ENCODE measurements at places on chromosomes 7 and 10. TPM values are rescaled to one million over a fixed set of nuclear protein-coding genes. Genes with fewer than 3 reads are reported as not detected.

GRCh38 chr10:22148961-22149360, 68.9 kb downstream of the EBLN1 start:
- no peak overlapping the region for H3K27ac ChIP-seq
- no peaks in the 10 kb centered on the region for H3K27me3 ChIP-seq
- no peaks in the 10 kb centered on the region for H3K36me3 ChIP-seq

- no peak for DNase-seq
- H3K36me3 ChIP-seq, result no peaks in the 10 kb centered on the region
- H3K4me1 ChIP-seq, result no peaks in the 10 kb centered on the region
- no peak overlapping the region for H3K27ac ChIP-seq
Measured at GRCh38 chr7:134153493-134154136, 26.5 kb downstream of the LRGUK start.

The INMT gene
- 0.84 TPM for total RNA-seq

GRCh38 chr10:132193907-132194552, 7.3 kb downstream of the DPYSL4 start:
- H3K4me3 ChIP-seq, result no peak overlapping the region
- no peaks in the 10 kb centered on the region for H3K36me3 ChIP-seq
- no peaks in the 10 kb centered on the region for H3K4me1 ChIP-seq

DNA sequence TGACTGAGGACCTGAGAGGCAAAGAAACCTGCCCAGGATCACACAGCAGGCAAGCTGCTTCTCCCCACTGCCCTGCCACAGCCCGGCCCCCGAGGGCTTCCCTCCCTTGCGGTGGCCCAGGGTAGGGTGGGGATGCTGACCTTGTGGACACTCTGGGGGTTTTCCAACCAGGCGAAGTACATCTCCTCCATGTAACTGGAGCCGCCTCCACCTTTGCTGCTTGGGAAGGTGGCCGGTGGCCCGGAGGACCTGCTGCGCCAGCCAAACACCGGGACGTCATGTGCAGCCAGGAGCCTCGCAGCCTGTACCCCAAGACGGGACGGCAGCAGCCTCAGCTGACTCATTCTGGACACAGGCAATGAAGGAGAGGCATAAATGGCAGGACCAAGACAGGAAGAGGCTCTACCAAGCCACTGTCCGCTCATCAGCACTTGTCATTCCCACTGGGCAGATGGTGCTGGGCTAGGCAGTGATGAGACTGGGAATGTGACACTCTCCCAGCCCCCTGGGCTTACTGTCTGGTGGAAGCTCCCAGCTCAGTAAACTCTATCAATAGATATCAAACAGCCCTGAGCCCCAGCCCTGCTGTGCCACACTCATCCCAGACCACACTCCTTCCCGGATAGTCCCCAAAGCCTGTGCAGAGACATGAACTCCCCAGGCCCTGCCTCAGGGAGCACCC, 3.7 kb downstream of the OGDHL start:
- no peak overlapping the region for H3K27ac ChIP-seq
- H3K4me1 ChIP-seq, result no peaks in the 10 kb centered on the region
- H3K27me3 ChIP-seq, result no peaks in the 10 kb centered on the region
- H3K36me3 ChIP-seq, result no peaks in the 10 kb centered on the region
- H3K4me3 ChIP-seq, result no peak overlapping the region
- no peak for DNase-seq

DNA sequence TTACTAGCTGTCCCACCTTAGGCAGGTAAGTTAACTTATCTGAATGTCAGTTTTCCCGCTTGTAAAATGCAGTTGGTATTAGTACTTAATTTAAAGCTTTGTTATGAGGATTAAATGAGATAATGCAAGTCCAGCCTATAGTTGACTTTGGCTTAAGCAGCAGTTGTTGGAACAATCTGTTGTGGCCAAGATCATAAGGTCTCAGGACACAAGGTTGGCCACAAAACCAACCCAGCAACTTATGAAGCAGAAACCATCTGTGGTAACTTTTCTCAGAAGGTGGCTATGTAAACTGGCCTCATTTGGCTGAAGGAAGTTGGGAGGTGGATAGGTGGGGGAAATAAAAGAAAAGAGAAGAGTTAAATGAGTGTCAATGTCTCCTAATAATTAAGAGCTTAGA, 29.4 kb downstream of the ENTPD1 start:
- no peaks in the 10 kb centered on the region for H3K4me1 ChIP-seq
- H3K36me3 ChIP-seq, result no peaks in the 10 kb centered on the region
- no peak for DNase-seq
- H3K27me3 ChIP-seq, result no peaks in the 10 kb centered on the region
- no peak overlapping the region for H3K4me3 ChIP-seq

DNA sequence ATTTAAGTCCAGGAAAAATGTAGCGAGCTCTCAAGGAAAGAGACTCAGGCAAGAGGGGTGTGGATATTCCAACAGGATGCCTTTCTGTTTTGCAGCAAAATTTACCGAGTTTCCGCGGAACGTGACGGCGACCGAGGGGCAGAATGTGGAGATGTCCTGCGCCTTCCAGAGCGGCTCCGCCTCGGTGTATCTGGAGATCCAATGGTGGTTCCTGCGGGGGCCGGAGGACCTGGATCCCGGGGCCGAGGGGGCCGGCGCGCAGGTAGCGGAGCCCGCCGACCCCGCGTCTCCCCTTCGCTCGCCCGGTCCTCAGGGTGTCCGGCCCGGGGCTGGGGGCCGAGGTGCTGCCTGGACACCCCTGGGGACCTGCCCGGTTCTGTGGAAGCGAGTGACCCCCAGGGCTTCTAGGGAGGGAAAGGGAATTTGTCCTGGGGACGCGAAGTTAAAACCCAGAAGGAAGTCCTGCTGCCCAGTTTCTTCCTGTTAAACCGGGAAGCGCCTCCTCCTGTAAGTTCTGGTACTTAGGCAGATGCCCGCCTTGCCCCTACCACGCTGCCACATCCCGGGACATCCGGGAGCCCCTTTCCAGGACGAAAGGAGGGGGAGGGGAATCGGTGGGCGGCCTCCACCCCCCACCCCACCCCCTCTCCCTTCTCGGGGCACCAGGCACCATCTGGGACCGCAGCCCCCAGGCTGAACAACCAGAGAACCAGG, 2.5 kb downstream of the VSTM2A start:
- DNase-seq, result no peak
- H3K4me1 ChIP-seq, result peaks cover 6% of the 10 kb centered on the region
- H3K27ac ChIP-seq, result no peak overlapping the region

The OR2A7 gene
- total RNA-seq, result 1.9 TPM

DNA sequence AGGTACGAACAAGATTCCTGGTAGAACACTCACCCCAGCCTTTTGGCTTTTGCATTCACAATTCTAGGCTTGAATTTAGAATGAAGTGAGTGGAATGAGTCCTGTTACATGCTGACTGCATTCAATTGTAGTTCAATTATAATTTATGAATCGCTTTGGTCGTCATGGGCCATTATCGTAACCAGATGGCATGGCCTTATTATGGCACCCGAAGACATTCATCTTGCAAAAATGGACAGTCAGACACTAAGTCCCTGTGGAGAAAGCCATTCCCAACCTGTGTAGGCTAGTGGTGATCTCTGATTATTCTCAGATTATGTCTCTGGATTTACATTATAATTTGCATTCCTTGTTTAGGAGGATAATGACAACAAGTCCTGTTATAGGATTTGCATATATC, 292.4 kb upstream of the NPSR1 start:
- H3K36me3 ChIP-seq, result no peaks in the 10 kb centered on the region
- H3K27ac ChIP-seq, result no peak overlapping the region
- H3K27me3 ChIP-seq, result no peaks in the 10 kb centered on the region
- H3K4me1 ChIP-seq, result no peaks in the 10 kb centered on the region

- H3K4me3 ChIP-seq, result no peak overlapping the region
- H3K27ac ChIP-seq, result no peak overlapping the region
- peaks cover 3% of the 10 kb centered on the region for H3K27me3 ChIP-seq
- H3K36me3 ChIP-seq, result no peaks in the 10 kb centered on the region
Measured at GRCh38 chr7:74059681-74060588, 23.7 kb upstream of the LIMK1 start.

GRCh38 chr10:7467031-7467667, 56.3 kb upstream of the SFMBT2 start:
- H3K27me3 ChIP-seq, result no peaks in the 10 kb centered on the region
- H3K36me3 ChIP-seq, result no peaks in the 10 kb centered on the region

DNA sequence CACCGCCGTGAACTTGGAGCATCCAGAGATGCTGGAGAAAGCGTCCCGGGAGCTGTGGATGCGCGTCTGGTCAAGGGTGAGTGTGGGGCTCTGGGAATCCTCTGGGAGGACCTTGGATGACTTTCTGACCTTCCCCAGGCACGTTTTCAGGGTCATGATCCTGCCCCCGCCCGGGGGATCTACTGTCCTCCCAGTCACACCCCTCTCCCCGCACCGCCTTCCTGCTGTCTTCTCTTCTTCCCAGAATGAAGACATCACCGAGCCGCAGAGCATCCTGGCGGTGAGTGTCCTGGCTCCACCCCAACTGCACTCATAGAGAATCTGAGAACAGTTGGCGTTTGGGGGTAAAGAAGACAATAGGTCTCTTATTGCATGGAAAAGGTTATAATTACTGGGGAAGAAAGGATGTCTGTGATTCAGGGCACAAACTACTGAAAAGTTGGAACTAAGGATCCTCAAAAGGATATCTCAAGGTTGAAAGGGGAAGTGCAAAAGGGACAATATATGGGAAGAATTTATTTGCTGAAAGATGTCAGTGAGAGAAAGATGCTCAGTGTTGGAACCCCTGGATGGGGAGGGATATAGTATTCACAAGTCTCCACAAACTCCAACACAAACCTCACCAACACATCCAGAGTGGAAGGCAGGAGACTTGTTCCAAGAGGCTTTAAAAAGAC, 1.9 kb downstream of the GSTK1 start:
- no peaks in the 10 kb centered on the region for H3K36me3 ChIP-seq
- no peaks in the 10 kb centered on the region for H3K27me3 ChIP-seq
- H3K4me3 ChIP-seq, result no peak overlapping the region
- no peak for DNase-seq

GRCh38 chr7:64876792-64877713, 26.0 kb upstream of the ZNF273 start:
- H3K27me3 ChIP-seq, result peaks cover 7% of the 10 kb centered on the region
- no peak overlapping the region for H3K27ac ChIP-seq
- DNase-seq, result peak; percentile 4
- peak overlapping the region; percentile 25 for H3K4me3 ChIP-seq

GRCh38 chr10:72340510-72341261, 14.0 kb downstream of the DNAJB12 start:
- H3K27ac ChIP-seq, result no peak overlapping the region
- no peak overlapping the region for H3K4me3 ChIP-seq
- peaks cover 11% of the 10 kb centered on the region for H3K36me3 ChIP-seq
- H3K27me3 ChIP-seq, result no peaks in the 10 kb centered on the region

The SHTN1 gene
- 13.9 TPM for total RNA-seq

DNA sequence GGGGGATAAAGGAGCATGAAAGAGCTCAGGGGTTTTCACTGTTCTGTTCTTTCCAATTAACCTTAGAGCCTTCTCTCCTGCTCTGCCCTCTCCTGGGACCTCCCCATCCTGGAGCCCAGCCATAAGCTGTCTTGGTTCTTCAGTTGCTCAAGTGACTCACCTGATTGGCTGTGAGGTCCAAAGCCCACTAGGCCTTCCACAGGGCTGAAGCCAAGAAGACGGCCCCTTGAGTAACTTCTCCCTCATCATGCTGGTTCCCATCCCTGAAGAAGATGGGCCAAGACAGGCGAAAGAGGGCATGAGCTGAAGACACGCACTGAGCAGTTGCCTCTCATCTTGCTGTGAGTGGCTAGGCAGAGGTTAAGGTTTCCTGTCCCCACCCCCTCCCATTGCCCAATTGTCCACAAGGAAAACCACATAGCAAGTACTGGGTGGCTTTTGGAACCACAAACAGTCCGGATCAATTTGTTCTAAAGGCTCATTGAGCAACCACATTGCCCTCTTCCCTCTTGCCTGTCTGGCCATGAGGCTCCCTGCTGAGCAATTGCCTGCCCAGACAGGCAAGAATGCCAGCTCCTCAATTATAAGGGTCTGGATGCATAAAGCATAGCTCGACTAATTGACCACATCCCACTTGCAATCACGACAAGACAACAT, 43.9 kb upstream of the GPAM start:
- H3K4me1 ChIP-seq, result no peaks in the 10 kb centered on the region
- H3K27ac ChIP-seq, result no peak overlapping the region
- no peaks in the 10 kb centered on the region for H3K27me3 ChIP-seq
- no peaks in the 10 kb centered on the region for H3K36me3 ChIP-seq
- no peak overlapping the region for H3K4me3 ChIP-seq

DNA sequence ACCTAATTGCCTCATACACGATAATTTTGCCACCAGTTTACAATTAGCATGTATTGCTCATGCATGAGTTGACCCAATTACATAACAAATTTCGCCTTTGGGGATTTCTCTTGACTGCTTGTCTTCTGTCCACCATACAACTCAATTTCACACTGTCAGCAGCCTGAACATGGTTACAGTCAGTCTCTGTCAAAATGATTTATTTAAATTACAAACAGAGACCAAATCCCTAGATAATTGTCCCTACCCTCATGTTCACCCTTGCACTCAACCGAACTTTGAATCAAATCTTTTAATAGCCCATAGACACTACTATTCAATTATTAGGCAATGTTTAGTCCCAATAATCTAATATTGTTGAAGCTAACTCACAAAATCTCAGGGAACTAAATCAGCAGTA, 59.7 kb upstream of the NEBL start:
- no peaks in the 10 kb centered on the region for H3K36me3 ChIP-seq
- DNase-seq, result no peak
- H3K27me3 ChIP-seq, result no peaks in the 10 kb centered on the region

- no peak for DNase-seq
- no peak overlapping the region for H3K27ac ChIP-seq
- H3K4me3 ChIP-seq, result no peak overlapping the region
- no peaks in the 10 kb centered on the region for H3K27me3 ChIP-seq
Measured at GRCh38 chr7:132742189-132742612, 165.9 kb upstream of the PLXNA4 start.

The HKDC1 gene
- 0.78 TPM for total RNA-seq

The LLCFC1 gene
- total RNA-seq, result not detected

The FBXL13 gene
- 1.2 TPM for total RNA-seq

The CCAR1 gene
- total RNA-seq, result 111 TPM

DNA sequence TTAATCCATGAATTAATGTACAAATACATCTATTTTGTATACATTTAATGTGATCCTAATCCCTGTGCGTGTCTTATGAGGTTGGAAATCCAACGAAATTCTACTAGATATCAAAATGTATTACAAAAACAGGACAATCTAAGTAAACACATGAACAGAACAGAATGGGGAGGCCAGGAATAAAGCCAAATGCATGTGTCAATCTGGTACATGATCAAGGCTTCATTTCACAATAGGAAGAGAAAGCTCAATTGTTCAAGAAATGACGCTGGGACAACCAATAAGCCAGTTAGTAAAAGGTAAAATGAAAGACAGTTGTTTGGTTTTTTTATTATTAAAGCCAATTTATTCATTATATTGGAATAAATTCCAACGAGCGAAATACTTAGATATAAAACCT, 83.0 kb downstream of the COL13A1 start:
- H3K4me1 ChIP-seq, result no peaks in the 10 kb centered on the region
- DNase-seq, result no peak
- no peaks in the 10 kb centered on the region for H3K36me3 ChIP-seq
- H3K4me3 ChIP-seq, result no peak overlapping the region

DNA sequence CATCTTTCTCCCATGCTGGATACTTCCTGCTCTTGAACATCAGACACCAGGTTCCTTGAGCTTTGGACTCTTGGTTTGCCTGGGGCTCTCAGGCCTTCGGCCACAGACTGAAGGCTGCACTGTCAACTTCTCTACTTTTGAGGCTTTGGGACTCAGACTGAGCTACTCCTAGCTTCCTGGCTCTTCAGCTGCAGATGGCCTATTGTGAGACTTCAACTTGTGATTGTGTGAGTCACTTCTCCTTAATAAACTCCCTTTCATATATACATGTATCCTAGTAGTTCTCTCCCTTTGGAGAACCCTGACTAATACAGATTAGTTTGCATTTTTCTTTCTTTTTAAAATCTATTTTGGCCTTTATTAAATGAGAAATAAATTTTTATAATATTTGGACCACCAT, 276.2 kb upstream of the SEMA3C start:
- H3K27ac ChIP-seq, result no peak overlapping the region
- DNase-seq, result no peak
- no peaks in the 10 kb centered on the region for H3K36me3 ChIP-seq
- no peaks in the 10 kb centered on the region for H3K27me3 ChIP-seq

Data from H1 (cell line).